ENCODE measurements at places on chromosomes 11 and 22.
A peak's percentile ranks its signal among the peaks of the same experiment; 100 is the strongest.

DNA sequence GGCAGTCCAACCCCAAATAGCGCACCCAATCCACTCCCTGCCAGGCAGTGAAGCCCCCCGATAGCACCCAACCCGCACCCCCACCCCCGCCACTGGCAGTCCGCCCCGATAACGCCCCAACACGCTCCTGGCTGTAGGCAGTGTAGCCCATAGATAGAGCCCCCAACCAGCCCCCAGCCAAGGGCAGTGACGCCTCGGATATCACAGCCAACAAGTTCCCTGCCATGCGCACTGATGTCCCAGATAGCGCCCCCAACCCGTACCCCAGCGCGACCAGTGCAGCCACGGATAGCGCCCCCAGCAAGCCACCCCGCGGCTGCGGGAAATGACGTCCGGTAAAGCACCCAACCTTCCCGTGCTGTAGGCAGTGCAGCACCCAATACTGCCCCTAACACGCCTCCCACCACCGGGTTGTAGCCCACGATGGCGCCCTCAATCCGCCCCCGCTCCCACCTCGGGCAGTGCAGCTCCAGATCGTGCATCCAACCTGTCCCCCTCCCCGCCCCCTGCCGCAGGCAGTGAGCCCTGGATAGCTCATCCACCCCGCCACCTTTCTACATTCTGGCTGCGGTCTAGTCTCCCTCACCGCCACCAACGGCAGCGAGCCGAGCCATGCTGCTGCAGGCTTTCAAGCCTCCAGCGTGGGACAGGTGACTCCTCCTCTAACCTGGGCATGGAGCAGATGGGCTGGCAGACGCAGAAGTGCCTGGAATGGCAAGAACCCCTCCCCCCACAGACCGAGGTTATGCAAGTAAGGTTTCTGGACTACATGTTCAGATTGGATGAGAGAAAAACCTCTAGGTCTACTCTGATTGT lies 625 bp downstream of the RFPL2 start:
- H3K36me3 ChIP-seq = peaks cover 7% of the 10 kb centered on the region
- peaks cover 15% of the 10 kb centered on the region for H3K27me3 ChIP-seq
- H3K27ac ChIP-seq = no peak overlapping the region
- DNase-seq = no peak
- peak overlapping the region; percentile 94 for H3K4me3 ChIP-seq
- peaks cover 52% of the 10 kb centered on the region for H3K4me1 ChIP-seq

- no peak for DNase-seq
- no peak overlapping the region for H3K27ac ChIP-seq
- no peaks in the 10 kb centered on the region for H3K4me1 ChIP-seq
- H3K36me3 ChIP-seq = peaks cover 40% of the 10 kb centered on the region
- H3K4me3 ChIP-seq = no peak overlapping the region
These were observed 69.5 kb downstream of the PRCP start for GRCh38 chr11:82830746-82831145.

DNA sequence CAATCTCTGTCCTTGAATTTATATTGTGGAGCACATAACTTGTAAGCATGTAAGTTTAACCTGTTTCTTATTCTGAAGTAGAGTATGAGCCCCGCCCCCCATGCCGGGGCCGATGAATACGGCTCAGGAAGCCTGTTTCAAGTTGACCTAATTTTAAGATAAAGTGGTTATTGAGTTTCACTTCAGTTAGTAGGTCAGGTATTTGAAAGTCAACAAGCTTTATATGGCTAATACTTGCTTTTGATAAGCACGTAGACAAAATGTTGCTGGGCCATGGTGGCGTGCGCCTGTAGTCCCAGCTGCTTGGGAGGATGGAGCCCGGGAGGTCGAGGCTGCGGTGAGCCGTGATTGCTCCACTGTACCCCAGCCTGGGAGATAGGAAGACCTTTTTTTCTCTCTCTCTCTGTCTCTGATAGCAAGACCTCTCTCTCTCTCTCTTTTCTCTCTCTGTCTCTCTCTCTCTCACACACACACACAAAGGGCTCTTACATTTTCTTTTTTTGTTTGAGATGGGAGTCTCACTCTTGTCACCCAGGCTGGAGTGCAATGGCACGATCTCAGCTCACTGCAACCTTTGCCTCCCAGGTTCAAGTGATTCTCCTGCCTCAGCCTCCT lies 14.4 kb downstream of the YWHAH start:
- H3K4me1 ChIP-seq = peaks cover 24% of the 10 kb centered on the region
- no peaks in the 10 kb centered on the region for H3K27me3 ChIP-seq
- no peak for DNase-seq
- peaks cover 36% of the 10 kb centered on the region for H3K36me3 ChIP-seq

GRCh38 chr11:44775366-44775984 lies 48.7 kb downstream of the TSPAN18 start:
- H3K36me3 ChIP-seq = peaks cover 41% of the 10 kb centered on the region
- H3K4me3 ChIP-seq = peak overlapping the region; percentile 26
- DNase-seq = peak; percentile 81

- peak; percentile 84 for DNase-seq
- H3K4me3 ChIP-seq = no peak overlapping the region
- H3K27ac ChIP-seq = no peak overlapping the region
- H3K36me3 ChIP-seq = no peaks in the 10 kb centered on the region
- H3K4me1 ChIP-seq = peaks cover 2% of the 10 kb centered on the region
These were observed 3.2 kb downstream of the ARVCF start for GRCh38 chr22:20013382-20013871.

GRCh38 chr11:120940160-120940848 lies 83.6 kb upstream of the TBCEL start:
- H3K36me3 ChIP-seq = peaks cover 5% of the 10 kb centered on the region
- DNase-seq = no peak

DNA sequence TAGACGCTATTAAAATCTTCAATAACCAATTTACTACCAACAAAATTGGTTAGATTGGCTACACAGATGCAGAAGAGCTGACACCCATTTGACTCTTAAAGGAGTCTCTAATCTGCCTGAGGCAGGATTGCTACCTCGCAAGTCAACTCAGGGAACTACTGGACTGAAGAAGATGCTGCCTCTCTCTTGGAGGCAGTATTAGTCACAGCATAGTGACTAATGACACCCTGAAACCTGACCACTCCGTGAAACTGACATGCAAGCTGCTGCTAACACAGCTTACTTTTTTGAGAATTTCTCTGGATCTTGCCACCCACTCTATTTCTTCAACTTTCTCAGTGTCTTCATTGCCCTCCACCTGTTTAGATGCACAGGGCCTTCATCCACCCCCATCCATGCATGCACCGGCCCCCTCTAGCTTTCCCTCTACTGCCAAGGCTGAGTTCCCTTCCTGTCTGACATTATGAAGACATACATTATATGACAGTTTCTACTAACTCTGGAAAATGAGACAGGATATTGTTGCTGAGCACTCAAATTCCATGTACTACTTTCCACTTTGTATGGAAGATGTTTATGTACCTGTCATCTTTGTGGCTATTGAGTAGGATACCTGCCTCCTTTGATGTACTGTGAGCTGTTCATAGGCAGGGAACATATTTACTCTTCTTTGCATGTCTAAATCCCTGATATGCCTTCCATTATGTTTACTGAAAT lies 183.2 kb downstream of the MSANTD4 start:
- H3K4me3 ChIP-seq = no peak overlapping the region
- no peak overlapping the region for H3K27ac ChIP-seq
- no peaks in the 10 kb centered on the region for H3K36me3 ChIP-seq

- DNase-seq = no peak
- H3K27ac ChIP-seq = no peak overlapping the region
- H3K4me1 ChIP-seq = peaks cover 15% of the 10 kb centered on the region
- H3K27me3 ChIP-seq = peaks cover 1% of the 10 kb centered on the region
These were observed 9.5 kb upstream of the UPB1 start for GRCh38 chr22:24485608-24486007.

GRCh38 chr22:30425327-30425615 lies 297 bp upstream of the MTFP1 start:
- peaks cover 5% of the 10 kb centered on the region for H3K36me3 ChIP-seq
- DNase-seq = no peak
- H3K27ac ChIP-seq = peak overlapping the region; percentile 32
- H3K4me1 ChIP-seq = peaks cover 41% of the 10 kb centered on the region
- H3K27me3 ChIP-seq = peaks cover 5% of the 10 kb centered on the region

GRCh38 chr11:1763796-1764661 lies at the start of gene CTSD:
Gene CTSD, minus strand, starts transcription at chr11:1763927. Its CDS starts 68 bp downstream, at chr11:1763859.
- no peaks in the 10 kb centered on the region for H3K36me3 ChIP-seq
- H3K27ac ChIP-seq = no peak within 1 kb of the TSS
- DNase-seq = peak; percentile 93
- peaks cover 3% of the 10 kb centered on the region for H3K4me1 ChIP-seq
- peak within 1 kb of the TSS; percentile 94 for H3K4me3 ChIP-seq

- no peaks in the 10 kb centered on the region for H3K4me1 ChIP-seq
- H3K27ac ChIP-seq = no peak overlapping the region
- H3K27me3 ChIP-seq = peaks cover 3% of the 10 kb centered on the region
- no peaks in the 10 kb centered on the region for H3K36me3 ChIP-seq
- no peak for DNase-seq
These were observed 2.6 kb downstream of the OR51G2 start for GRCh38 chr11:4916581-4916980.
